ENCODE measurements at places on chromosomes 3 and 15.

DNA sequence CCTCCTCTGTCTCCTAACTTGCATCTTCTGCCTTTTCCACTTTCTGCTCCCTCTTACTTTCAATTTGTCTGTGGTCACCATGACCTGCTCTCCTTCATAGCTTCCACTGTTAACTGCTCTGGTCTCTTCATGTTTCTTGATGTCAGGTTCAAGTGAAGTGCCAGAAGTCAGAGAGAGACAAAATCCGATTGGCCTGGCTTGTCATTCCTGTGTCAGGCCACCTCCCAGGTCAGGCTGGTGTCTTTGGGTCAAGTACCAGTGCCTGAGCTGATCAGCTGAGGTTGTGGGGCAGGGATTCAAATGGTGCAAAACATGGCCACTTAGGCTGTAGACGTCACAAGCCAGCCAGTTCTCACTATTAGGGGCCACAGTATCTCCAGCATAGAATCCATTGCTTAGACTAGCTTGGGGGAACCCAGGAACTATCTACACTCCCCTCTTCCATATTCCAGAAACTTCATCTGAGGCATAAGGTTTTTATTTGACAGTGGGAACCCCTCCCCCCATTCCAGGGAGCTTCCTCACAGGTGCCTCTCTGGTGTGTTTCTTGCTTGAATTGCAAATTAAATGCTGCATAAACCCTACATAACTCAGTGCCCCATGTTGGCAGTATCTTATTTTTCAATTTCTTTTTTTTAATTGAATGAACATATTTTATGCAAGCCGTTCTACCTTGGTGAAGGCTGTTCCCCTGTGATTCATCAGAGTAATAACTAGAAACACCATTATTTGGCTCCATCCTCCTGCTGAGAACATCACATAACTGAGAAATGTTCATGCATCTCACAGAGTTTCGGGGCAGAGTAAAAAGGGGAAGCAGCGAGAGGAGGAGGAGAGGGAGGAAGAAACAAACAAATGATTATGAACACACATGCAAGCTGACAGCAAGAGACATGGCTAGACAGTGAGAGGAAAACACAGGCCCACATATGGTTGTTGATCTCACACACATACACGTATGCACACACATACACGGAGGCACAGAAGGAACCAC, 175.8 kb downstream of the TLE3 start:
- no peak for DNase-seq

DNA sequence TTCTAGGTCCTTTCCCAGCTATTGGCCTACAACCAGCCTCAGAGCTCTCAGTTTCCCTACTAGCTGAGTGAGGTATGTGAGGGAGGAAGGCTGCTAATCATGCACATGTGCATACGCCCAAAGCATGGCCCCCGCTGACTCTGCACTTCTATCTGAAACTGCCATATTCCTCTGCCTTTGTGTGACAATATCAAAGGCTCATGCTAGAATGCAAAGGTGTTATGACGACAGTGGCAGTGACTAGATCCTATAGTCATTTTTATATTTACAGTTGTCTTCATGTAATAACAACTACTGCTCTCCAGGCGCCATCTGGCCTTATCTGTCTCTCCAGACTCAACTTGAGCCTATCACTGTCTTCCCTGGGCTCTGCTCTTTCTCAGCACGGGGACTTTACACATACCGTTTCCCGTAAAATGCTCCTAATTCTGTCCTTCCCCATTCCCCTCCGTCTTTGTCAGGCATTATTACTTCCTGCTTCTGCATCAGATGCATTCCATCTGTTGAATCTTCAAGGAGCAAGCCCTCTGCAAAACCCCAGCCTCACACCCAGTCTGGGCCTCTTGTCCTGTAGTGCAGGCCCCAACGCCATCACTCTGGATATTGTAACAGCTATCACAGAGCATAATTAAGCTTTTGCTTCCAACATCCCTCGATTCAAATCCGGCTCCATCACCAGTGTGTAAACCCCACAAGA, 102.5 kb downstream of the PDCD6IP start:
- DNase-seq, result no peak

GRCh38 chr3:158768881-158769543, 32.8 kb upstream of the MFSD1 start:
- no peak for DNase-seq

DNA sequence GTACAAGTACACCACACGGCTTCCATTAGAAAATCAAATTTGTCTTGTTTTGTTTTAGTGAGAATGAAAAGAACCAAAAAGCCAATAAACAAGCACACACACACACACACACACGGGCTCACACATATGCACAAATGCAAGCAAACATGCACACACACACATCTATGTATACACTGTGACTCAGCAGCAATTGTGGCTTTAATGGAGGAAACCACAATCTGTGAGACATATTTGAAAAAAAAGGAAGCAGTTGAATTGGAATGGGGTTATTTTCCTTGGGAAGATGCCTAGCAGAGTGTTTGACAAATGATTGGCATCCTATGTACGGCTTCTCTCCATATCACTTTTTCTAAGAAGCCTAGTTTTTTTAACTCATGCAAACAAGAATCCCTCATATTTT, 201.1 kb upstream of the ARRDC4 start:
- DNase-seq, result no peak

GRCh38 chr15:67941648-67942310, 101.9 kb upstream of the RNU6-1 start:
- no peak for DNase-seq

Measured in naive B cell (primary cell).